ENCODE measurements at places on chromosomes 6 and 20.

- DNase-seq = no peak
Measured at GRCh38 chr20:50359607-50360217, 150.5 kb upstream of the PTPN1 start.

GRCh38 chr6:9360881-9361280, 925.5 kb upstream of the SLC35B3 start:
- no peak for DNase-seq

DNA sequence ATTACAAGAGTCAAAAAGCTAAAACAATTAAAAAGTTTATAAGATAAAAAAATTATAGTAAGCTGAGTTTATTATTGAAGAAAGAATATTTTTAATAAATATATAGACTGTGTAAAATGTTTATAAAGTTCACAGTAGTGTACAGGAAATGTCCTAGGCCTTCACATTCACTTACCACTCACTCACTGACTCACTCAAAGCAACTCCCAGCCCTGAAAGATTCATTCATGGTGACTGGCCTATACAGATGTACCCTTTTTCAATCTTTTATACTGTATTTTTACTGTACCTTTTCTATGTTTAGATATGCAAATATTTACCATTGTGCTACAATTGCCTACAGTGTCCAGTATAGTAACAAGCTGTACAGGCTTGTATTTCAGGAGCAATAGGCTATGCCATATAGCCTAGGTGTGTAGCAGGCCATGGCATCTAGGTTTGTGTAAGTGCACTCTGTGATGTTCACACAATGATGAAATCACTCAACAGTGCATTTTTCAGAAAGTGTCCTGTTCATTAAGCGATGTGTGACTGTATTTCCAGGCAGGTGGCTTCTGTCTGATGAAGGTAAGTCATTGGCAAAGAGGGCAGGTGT, 130.2 kb downstream of the BTBD3 start:
- no peak for DNase-seq

GRCh38 chr6:56580271-56580670, 62.4 kb downstream of the DST start:
- no peak for DNase-seq

GRCh38 chr20:25071734-25072133, 10.2 kb downstream of the VSX1 start:
- no peak for DNase-seq

DNA sequence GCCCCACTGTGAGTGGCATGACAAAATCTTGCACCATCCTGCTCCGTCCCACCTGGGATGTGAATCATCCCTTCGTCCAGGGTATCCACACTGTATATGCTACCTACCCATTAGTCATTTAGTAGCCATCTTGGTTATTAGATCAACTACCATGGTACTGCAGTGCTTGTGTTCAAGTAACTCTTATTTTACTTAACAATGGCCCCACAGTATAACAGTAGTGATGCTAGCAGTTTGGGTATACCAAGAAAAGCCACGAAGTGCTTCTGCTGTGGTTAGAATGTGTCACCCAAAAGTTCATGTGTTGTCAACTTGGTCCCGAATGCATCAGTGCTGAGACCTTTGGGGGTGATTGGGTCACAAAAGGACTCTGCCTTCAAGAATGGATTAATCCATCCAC, 11.7 kb downstream of the OSER1 start:
- DNase-seq = no peak

DNA sequence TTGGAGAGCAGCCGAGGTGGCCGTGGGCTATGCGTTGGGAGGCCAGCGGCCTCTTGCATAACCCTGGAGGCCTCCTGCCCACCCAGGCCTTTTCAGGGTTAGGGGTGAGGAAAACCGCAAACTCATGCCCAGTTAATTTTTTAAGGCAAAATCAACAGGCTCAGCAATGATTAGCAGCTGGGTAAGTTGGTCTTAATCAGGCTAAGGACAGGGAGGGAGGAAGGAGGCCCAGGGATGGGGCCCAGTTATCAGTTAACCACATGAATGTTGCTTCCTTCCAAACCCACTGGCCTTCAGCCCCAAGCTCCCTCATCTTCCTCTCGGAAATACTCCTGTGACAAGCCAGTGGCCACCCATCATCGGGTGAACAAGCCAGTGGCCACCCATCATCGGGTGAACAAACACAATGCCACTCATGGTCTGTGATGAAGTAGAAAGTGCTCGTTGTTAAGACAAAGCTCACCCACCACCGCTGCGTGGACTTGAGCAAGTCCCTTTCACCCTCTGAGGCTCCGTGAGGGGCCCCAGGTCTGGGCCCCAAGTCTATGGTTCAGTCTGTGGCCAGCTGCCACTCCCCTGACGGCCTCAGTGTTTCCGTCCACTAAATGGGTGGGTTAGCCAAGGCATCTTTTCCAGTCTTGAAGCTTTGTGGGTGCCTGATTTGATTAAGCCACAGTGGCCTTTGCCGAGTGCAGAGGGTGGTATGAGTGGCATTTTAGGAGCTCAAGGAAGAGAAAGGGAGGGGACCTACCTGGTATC, 39.4 kb downstream of the HNF4A start:
- no peak for DNase-seq

DNA sequence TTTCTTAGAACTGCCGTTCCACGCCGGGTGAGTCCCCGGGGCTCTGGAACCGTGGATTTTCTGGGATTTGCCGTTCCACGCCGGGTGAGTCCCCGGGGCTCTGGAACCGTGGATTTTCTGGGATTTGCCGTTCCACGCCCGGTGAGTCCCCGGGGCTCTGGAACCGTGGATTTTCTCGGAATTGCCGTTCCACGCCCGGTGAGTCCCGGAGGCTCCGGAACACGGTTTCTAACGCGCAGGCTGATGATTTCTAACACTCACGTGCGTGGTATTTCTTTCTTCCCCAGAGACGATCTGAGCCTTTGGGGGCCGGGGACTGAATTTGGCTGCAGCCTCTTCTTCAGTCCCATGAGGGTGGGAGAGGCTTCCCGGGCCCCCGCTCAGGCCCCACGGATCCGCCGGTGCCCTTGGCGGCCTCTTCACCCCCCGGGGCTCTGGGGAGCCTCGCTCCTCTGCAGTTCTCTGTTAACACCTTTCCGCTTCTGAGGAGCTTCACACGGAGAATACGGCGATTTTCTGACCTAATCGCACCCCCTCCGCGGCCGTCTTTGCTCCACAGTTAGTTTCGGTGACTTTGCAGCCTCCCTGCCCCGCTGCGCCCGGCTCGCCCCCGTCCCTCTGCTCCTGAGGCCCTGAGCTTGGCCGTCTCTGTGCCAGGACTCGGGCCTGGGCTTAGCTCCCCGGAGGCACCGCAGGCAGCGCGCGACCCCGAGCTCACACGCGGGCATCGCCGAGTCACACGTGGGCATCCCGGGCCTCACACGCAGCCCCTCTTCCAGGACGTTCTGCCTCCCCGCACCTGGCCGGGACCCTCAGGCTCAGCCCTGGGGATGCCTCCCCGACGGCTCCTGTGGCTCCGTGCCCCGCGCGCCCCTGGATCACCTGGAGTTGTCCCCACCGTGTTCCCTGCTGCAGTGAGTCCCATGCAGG, 7.2 kb upstream of the KIF25 start:
- no peak for DNase-seq

GRCh38 chr20:30288346-30288745, 969.1 kb upstream of the DEFB115 start:
- no peak for DNase-seq

GRCh38 chr6:7417684-7418083, 28.1 kb downstream of the RIOK1 start:
- no peak for DNase-seq

DNA sequence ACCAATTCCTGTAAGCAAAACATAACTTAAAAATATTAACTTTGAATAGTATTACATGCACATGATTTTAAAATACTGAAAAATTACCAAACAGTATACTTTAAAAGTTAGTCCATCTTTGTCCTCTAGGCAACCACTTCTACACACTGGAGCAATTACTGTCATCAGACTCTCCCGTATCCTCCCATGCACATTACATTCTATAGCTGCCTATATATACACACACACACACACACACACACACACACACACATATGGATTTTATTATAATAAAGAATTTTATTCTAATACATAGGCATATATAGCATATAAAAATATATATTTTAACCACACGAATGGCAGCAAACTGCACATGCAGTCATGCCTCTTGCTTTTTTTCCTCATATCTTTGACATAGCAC, 8.2 kb downstream of the REV3L start:
- no peak for DNase-seq

- DNase-seq = no peak
Measured at GRCh38 chr6:52207066-52207465, 20.9 kb downstream of the IL17A start.

DNA sequence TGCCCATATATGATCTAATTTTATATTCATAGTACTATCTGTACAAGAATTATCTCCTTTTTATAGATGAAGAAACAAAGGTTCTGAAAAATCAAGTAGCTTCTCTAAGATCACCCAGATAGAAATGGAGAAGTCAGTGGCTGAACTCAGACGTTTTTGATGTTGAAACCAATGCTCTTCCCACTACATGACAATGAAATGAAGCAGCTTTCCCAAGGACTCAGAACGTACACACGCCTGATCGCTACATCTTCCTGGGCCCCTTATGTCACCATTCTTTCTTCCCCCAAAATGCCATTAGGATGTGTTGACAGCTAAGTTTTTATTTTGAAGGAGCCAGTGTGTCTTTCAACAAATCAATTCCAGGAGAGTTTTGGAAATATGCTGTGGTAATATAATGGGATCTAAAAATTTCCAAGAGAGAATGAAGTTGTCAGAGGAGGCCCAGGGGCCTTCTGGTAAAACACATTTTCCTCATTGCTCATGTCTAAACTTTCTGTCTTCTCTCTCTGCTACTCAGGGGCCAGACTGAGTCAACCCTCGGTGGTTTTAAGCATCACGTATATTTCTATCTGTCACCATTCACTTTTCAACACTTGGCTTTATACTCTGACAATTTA, 98.1 kb upstream of the COL21A1 start:
- no peak for DNase-seq

GRCh38 chr20:59179988-59180387, 16.4 kb downstream of the ZNF831 start:
- DNase-seq = no peak

- no peak for DNase-seq
Measured at GRCh38 chr6:54992789-54993188, 146.2 kb downstream of the FAM83B start.

- DNase-seq = no peak
Measured at GRCh38 chr20:58420798-58421496, 31.9 kb downstream of the VAPB start.

GRCh38 chr20:19317237-19318069, 105.0 kb downstream of the SLC24A3 start:
- no peak for DNase-seq

DNA sequence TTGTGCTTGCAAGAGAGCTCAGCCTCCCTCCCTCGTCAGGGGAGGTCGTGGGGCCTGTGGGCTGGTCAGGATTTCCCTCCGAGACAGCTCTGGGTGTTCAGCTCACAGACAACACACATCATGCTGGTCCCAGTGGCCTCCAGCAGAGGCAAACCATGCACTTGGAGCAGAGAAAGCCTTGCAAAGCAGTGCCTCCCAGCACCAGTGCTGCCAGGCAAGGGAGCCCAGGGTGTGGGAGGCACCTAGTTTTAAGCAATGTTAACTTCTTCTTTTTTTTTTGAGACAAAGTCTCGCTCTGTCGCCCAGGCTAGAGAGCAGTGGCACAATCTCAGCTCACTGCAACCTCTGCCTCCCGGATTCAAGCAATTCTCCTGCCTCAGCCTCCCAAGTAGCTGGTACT, 34.0 kb upstream of the INSM1 start:
- no peak for DNase-seq

DNA sequence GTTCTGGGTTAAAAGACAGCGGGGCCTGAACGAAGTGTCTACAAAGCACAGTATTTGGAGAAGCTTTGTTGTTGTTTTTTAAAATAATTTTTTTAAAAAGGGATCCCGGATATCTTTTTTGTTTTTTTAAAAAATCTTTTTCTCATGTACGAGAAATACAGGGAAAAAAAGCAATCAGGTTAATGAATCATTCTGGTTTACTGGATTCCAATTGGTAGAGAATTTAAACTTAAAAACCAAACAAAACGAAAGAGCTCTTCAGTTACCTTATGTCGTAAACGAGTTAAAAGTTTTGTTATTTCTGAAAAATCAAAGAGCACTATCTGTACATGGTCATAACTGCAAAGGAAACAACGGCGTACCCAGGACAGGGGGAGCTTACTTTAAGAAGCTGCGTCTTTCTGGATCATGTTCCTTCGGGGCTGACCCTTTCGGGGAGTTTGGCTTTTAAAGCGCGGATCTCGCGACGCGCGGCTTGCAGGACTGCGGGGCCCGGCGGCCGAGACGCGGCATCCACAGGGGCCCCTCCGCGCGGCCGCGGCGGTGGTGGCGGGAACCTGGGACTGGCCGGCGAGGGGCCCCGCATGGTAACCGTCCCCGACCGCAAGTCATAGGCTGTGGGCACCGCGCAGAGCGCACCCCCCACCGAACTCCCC, 927 bp downstream of the IL20RA start:
- DNase-seq = no peak

DNA sequence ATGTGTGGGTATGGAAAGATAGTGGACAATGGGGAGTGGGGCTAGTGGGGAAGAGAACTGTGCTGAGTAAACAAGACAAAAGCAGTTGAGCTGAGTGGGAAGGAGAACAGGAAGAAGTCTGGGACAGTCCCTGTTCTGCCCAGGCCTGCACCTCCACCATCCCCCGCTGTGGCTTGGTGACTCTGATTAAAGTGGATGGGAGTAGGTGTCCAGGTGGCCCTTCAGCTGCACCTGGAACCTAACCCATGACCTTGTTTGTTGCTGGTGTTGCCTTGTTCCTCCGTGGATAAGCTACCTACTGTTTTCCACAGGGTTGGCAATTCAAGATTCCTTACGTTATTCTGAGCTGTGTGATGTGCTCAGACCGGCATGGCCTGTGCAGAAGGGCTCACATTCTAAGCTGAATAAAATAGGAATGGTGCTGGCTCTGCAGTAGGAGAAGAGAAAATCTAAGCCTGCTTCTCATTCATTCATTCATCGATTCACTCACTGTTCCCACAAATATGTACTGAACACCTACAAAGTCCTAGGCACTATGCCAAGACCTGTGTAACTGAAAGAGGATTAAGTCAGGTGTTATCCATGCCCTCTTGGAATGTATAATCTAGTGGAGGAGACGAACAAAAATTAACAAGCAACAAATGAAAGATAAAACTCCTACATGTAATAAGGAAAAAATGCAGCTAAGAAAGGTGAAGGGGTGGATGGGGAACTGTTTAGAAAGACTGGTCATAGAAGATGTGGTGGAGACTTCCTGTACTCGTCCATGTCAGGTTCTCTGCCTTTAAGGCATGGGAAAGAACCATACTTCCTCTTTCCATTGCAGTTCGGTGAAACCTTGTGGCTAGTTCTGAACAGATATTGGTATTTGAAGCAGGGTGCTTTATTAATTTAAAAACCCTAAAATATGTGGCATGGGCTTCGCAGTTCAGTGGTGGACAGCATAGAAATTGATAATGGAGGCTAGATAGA, 10.1 kb upstream of the CALHM6 start:
- no peak for DNase-seq
